ENCODE measurements at places on chromosomes 16 and 17. TPM values are rescaled to one million over a fixed set of nuclear protein-coding genes. Genes with fewer than 3 reads are reported as not detected.

Gene ORAI3
- total RNA-seq: 19.4 TPM

DNA sequence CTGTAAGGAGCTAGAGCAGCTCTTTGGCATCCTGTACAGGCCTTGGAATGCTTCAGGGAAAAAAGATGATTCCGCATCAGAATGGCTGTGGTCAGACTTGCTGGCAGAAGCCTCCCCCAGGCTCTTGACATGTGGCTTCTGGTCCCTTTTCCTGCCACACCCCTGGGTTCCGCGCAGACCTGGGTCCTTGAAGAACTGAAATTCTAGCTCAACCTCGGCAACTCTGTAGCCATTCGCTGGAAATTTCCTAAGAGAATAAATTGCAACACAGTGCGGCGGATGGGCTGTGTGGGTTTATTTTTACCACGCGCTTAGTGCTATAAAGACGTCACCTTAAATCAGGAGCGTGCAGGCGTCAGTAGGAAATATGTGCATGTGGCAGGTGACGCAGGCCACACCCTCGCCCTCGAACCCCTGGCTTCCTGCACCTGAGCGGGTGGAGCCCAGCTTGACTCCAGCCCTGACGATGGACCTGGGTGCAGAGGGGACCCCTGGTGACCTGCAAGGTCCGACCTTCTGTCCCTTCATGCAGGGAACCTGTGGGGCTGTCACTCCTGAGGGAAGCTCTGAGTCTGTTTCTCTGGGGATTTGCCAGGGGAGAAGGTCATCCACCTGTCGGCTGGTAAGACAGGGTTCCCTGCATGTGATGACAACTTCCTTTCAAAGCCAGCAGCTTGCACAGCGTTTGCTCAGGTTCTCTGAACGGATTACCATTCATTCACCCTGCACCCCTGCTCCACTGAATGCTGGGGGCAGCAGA lies 46.3 kb downstream of the METRNL start:
- H3K27me3 ChIP-seq: peaks cover 38% of the 10 kb centered on the region
- H3K36me3 ChIP-seq: no peaks in the 10 kb centered on the region
- DNase-seq: no peak

- DNase-seq: no peak
- no peak overlapping the region for H3K4me3 ChIP-seq
- H3K27me3 ChIP-seq: no peaks in the 10 kb centered on the region
- H3K36me3 ChIP-seq: peaks cover 66% of the 10 kb centered on the region
- H3K4me1 ChIP-seq: no peaks in the 10 kb centered on the region
Measured at GRCh38 chr16:3223913-3224515, 10.9 kb downstream of the ZNF200 start.

DNA sequence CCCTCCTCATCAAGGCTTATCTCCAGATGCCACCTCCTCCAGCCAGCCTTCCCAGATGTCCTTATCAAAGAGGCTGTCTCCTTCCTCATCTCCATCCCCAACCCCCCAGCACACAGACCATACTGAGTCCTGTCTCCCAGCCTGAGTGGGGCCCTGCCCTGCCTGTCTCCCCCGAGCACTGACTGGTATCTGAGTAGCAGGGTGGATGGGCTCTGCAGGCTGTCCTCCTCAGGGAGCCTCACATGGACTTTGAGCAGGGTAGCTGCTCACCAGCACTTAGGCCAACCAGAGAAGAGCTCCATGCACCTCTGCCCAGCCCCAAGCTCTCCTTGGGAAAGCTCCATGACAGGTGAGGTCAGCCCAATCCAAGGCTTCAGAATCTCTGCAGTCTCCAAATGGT lies 20.0 kb upstream of the ITGA3 start:
- peaks cover 8% of the 10 kb centered on the region for H3K27me3 ChIP-seq
- no peak overlapping the region for H3K27ac ChIP-seq
- peaks cover 9% of the 10 kb centered on the region for H3K4me1 ChIP-seq
- H3K36me3 ChIP-seq: no peaks in the 10 kb centered on the region
- no peak overlapping the region for H3K4me3 ChIP-seq
- no peak for DNase-seq
